Stimulated activated CD4-positive, alpha-beta T cell treated with anti-CD3 and anti-CD28 coated beads, Interleukin-2, amount 100 ng/mL, for 4 hours (primary cell): ENCODE measurements at places on chromosomes 6 and 20.

- no peak for DNase-seq
These were observed 136.8 kb downstream of the JARID2 start for GRCh38 chr6:15382712-15383111.

DNA sequence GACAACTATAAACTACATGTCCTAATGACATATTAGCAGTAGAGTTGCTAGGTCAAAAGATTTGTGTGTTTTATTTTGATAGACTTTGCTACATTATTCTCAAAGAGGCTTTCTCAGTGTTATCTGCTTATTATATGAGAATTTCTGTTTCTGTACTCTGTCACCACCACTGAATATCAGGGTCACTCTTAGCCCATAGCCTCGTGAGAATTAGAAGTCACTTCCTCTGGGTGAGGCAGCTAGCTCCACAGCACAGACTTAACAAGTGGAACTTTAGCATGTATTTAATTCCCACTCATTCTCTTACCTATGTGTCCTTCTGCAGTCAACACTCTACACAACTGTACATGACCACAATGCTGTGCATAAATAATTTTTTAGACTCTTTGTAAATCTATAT lies 6.7 kb downstream of the PHACTR2 start:
- DNase-seq = no peak

- DNase-seq = no peak
These were observed 45.1 kb downstream of the HNF4A start for GRCh38 chr20:44400671-44400969.

DNA sequence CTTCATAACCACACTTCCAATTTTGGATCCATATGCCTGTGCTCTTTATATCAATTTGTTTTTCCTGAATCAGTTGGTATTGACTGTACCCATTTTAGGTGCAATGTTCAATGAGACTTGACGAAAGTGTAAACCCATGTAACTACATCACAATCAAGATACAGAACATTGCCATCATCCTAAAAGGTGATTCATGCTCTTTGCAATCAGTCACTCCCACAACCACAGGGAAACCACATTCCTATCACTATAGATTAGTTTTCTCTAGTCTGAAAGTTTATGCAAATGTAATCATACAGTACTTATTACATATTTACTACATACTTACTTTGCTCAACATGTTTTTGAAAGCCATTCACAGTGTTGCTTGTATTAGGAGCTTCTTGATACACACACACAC lies 167.4 kb downstream of the ADGRG6 start:
- no peak for DNase-seq

- DNase-seq = no peak
These were observed 1.0 kb upstream of the XRN2 start for GRCh38 chr20:21301940-21302663.

GRCh38 chr6:7543789-7544424 lies 2.4 kb downstream of the DSP start:
- no peak for DNase-seq

GRCh38 chr6:122548281-122548680 lies 61.9 kb upstream of the PKIB start:
- DNase-seq = no peak

DNA sequence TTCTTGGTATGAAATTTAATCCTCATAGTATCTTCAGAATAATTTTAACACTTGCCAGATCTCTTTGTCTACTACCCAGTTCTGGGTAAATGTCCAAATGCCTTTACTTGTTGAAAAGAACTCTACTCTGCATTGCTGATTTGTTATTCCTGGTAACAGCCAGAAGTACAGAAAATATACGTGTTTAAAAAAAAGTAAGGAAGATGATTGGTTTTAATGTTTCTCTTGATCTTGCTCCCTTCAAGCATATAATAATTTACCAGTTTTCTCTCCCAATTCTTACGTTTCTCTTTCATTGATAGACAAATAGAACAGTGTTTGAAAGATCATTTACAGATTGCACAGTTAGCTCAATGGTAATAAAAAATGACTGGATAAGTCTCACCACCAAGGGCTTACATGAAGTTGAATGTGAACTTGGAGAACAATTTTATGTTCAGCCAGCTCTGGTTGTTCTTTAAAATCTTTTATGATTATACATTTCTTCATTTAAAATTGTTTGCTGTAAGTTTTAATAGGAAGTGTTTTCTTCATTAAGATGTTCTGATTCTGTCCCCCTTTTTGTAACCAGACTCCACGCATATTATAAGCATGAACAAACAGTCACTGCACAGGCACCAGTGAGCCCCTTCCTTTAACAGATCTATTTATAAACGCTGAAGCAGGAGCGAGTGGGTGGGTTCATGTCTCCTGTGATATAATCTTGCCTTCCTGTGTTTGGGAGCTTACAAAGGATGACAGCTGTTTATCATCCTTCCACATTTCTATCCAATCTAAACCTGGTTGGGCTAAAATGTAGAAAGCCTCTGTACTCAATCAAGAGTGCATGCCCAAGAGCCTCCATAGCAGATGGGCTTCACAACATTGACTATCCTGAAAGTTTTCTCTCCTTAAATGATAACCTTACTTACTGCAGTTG lies 299.5 kb downstream of the PRL start:
- no peak for DNase-seq

GRCh38 chr6:14621518-14621917 lies 503.9 kb downstream of the CD83 start:
- no peak for DNase-seq

- no peak for DNase-seq
These were observed 240.6 kb downstream of the MEI4 start for GRCh38 chr6:77893391-77893790.

DNA sequence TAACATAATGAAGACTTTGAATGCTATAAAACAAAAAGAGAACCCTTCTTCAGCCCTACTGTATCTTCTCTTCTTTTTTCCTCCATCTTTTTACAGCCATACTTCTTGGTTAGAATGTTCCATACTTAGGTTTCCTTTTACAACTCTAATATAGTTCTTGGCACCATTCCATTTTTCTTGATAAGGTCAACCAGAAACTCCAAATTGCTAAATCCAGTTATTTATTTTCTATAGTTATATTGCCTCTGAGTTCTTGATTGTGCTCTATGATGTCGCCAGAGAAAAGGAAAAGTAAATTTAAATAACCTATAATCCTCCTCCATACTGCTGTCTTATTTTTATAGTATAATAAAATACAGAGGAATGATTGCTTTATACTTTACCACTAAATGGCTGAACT lies 26.7 kb upstream of the COL10A1 start:
- DNase-seq = no peak
